ENCODE measurements at places on chromosomes 7 and 10.

GRCh38 chr7:158572000-158572828 lies 15.4 kb downstream of the PTPRN2 start:
- no peak for DNase-seq

GRCh38 chr7:150378115-150378852 lies 846 bp upstream of the ZNF775 start:
- DNase-seq = peak; percentile 50

DNA sequence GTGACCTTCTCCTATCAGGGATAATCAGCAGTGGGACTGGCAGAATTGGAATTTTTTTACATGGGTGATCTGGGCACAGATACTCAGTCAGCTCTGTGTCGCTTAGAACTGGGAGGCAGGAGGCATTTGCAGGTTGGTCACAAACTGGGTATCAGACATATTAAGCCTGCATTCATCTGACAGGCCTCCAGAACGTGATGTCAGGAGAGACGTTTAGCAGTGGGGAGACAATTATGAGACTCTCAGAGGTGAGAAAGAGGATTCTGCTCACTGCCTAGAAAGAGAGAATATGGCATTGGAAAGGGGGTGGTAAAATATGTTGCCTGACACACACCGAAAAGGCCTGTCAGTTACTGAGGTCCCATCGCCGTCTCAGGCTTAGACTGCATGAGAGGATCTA lies 717.6 kb upstream of the GALNT17 start:
- no peak for DNase-seq

GRCh38 chr10:110022716-110023504 lies 15.1 kb downstream of the ADD3 start:
- DNase-seq = no peak

DNA sequence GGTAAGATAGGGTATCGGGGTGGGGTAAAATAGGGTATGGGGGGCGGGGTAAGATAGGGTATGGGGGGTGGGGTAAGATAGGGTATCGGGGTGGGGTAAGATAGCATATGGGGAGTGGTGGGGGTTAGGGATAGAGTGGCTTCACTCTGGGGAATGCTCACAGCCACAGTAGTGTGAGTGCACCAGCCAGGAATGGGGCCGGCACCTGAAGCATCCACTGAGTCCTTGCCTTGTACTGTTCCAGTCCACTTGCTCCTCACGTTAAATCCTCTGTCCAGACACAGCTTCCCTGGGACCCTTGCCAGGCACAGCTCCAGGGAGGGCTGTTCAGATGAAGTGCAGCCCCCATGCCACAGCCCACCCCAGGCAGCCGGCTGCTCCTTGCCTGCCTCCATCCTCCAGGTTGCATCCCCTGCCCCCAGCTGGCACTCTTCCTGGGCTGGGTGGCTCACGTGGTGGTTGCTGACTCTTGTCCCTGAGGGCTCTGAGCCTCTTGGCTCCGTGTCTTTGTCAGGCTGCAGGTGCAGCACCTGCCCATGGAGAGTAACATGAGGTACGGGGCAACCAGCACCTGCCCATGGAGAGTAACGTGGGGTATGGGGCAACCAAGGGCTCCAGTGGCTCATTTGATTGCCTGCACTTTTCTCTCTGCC lies 268.4 kb downstream of the TCERG1L start:
- no peak for DNase-seq

DNA sequence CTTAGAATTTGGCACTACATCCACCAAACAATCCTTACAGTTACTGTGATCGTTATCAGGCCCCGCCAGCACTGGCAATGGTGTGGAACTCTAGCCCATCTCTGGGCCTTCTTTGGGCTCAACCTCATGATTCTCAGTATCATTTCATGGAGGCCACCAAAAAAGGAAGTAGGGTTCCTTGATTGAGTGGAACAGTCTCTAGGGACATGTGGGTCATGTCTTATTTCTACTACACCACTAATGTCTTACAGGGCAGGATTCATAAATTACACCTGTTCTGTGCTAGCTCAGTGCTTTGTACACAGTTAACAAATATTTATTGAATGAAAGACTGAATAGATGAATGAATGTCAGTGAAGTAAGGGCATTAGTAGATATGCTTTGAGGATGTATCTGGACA lies 53.9 kb downstream of the AP3M1 start:
- DNase-seq = no peak

GRCh38 chr10:35232527-35232926 lies 103.8 kb upstream of the CCNY start:
- DNase-seq = no peak

GRCh38 chr10:48474765-48475365 lies 130.0 kb downstream of the ARHGAP22 start:
- DNase-seq = no peak

- no peak for DNase-seq
Measured at GRCh38 chr7:78734626-78735025, 718.8 kb downstream of the MAGI2 start.

DNA sequence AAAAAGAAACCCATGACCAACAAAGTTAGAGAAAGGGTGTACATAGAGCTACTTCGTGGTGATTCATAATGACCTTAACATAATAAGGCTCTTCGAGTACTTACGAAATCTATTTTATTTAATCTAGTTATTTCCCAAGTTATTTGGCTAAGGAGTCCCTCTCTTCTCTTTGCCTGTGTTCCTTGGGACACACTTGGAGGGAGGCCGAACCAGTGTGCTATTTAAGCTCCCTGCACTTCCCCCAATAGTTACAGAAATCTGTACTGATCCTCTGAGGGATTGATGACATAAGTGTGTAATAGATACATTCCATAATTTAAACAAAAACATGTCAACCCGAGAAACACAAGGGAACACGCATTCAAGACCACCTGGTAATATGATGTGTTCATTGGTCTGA lies 351.1 kb downstream of the GATA3 start:
- no peak for DNase-seq

DNA sequence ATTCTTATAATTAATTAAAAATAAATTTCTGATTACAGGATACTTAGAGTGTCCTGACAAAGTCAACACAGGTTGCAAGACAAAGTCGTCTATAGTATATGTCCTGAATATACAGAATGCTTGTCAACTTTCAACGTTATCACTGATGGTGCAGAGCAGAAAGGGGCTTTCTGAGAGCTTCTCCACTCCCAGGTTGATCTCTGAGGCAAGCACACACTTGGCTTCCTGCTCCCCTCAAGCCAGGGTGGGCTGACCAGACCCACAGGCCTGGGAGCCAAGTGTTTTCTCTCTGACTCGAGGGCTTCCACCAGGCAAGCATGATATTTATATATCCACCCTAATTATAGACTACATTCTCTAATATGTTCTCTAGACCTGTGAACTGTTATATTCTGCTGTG lies 448.9 kb downstream of the SH2D4B start:
- DNase-seq = no peak

DNA sequence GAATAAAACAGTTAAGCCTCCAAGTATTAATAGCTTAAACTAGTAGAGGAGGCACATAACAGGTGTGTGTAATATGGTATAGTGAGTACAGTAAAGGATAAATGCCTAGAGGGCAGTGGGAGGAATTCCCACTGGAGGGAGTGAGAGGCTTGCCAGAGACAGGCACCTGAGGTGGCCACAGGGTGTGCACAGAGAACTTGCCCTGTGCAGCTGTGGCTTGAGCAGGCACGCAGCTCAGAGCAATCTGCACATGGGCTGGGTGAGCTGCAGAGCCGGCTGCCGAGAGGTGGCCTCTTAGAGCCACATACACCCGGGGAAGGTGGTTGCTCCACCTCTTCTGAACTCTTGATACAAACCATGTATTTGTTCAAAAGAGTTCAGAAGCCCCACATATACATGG lies 237.1 kb downstream of the COBL start:
- DNase-seq = no peak

GRCh38 chr7:71626206-71626605 lies 494.3 kb downstream of the GALNT17 start:
- no peak for DNase-seq

GRCh38 chr10:12504176-12504575 lies 154.8 kb downstream of the CAMK1D start:
- no peak for DNase-seq

DNA sequence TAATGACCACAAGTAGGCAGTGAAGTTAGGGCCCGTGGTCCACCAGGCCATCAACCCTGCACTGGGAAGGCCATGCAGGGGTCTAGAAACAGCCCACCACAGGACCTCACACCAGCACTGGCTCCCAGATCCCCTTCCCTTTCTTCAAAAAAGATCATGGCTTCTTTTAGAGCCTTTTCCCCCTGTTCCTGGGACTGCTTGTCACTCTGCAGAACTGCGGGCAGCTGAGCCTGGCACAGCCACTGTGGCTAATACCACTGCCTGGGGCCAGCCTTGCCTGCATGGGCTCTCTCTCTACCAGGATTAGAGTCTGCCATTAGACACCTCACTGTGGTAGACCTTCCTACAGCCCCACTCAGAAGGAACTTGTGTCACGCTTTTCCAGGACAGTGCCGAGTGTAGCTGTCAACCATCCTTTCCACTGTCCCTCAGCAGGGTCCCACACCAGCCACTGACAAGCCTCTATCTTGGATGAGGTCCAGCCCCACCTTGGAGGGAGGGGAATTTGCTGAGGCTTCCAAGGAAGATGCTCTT lies 19.0 kb upstream of the C10orf90 start:
- DNase-seq = no peak

DNA sequence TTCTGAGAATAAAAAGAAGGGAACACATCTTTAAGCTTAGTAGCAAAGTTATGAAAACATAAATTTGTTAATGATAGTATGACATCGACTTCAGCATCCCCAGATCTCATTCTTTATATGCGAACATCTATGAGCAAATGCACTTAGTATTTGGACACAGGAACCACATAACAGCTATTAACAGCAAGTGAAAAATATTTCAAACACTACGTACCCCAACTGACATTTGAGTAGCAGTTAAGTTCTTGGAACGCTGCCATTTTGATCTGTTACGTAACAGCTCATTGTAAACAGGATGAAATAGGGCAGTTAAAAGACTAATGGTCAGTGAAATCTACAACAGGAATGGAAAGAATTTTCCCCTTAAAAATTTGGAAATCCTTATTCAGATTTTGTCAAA lies 428.9 kb downstream of the TNS3 start:
- no peak for DNase-seq

DNA sequence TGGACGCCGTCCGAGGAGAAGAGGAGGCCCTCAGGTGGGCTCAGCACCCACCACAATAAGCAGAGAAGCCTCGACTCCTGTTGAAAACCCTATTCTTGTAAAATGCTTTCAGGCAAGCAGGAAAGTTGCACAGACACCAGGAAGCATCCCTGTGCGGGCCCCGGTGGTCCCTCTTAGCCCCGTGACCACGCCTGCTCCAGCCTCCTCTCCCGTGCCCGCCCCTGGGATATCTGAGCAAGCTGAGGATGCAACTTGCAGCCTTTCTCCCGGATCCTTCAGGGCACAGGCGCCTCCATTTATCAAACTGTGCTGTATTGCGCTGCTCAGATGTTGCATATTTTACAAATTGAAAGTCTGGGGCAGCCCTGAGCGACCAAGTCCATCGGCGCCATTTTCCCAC lies 72.7 kb downstream of the CFAP46 start:
- no peak for DNase-seq

GRCh38 chr7:105512926-105513526 lies 9.0 kb downstream of the PUS7 start:
- no peak for DNase-seq

- DNase-seq = no peak
Measured at GRCh38 chr10:117075064-117075463, 63.0 kb downstream of the VAX1 start.

- DNase-seq = no peak
Measured at GRCh38 chr10:80186364-80187012, 18.8 kb downstream of the ANXA11 start.

GRCh38 chr7:6258440-6259182 lies 13.8 kb downstream of the CYTH3 start:
- no peak for DNase-seq

- no peak for DNase-seq
Measured at GRCh38 chr7:123865517-123866117, 20.6 kb downstream of the HYAL4 start.

All from SW 1271 (cell line).